ENCODE measurements at places on chromosomes 16 and 17.

DNA sequence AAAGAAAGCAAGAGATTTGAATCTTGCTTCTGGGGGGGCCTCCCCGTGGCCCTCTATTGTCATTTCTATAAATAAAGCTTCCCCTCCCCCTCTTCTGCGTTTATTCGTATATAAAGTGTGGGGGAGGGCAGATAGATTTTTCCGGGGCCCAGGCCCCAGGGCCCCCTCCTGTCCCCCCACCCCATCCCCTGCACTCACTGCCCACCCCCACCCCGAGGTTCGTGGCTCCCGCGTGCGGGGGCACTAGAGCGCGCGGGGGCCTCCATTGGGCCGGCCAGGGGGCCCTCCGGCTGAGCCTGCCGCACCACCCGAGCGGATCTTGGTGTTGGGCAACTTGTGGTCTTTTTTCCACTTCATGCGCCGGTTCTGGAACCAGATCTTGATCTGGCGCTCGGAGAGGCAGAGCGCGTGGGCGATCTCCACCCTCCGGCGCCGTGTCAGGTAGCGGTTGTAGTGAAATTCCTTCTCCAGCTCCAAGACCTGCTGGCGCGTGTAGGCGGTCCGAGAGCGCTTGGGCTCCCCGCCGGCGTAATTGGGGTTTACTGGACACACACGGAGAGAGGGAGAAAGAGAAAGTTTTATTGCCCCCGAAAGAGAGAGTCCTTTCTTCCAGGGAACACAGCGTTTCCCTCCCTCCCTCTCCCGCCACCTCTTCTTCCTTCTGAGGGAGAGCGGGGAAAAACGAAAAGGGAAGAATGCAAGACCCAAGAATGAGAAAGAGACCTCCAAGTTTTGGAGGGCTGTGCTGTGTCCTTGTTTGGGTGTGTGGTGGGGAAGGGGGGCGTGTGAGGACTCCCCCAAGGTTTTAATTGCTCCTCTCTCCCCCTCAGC is 1.5 kb downstream of the HOXB4 start:
- DNase-seq: no peak

DNA sequence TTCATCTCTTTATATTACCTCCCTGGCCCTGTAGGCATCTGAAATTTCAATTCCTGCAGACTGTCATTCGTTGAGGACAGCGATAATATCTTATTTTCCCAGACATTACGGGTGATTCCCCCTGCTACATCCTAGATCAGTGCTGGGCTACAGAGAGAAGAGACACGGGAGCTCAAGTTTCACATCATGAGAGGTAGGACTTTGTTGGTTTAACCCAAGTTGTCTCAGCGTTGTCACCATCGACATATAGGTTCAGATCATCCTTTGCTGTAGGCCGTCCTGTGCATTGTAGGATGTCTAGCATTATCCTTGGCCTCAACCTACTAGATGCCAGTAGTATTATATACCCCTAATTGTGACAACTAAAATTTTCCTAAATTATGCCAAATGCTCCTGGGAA is 19.3 kb downstream of the MT1X start:
- no peak for DNase-seq

DNA sequence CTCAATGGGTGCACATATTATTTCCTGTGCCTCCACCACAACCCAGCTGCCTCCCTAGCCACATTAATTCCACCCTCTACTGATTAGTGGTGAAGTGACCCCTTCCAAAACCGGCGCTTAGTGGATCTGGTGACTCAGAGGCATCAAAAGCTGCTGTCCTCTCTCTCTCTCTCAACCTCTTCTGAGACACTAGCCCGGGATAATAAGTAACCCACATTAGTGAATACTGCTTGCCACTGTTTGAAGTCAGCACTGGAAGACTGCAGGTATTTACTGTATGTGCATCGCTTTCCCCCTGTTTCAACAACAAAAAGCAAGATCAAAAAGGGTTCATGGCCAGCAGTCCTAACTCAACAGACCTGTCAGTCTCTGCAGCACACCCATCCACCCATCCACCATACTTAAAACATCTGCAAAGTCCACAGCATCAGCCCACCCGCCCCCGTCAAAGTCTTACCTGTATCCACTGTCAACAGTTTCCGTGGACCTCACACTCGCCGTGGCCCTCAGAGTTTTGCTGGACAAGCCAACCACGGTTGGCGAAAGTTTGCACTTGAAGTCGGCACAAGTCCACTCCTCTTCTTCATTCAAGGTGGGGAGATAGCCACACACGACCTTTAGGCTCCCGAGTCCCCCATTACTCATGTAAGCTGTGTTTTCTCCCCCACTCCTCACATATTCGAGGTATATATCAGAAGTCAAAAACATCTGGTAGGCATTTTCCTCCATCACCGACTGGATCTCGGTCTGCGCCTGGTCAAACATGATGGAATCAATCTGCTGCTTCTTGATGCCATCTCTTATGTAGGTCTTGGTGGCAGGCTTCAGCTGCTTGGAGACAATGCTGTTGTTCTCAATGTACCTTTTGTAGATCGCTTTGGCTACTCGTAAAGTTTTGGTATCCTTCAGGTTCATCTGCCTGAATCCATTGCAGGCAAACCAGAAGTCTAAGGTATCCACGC is 3.8 kb downstream of the AXIN2 start:
- peak; percentile 30 for DNase-seq

DNA sequence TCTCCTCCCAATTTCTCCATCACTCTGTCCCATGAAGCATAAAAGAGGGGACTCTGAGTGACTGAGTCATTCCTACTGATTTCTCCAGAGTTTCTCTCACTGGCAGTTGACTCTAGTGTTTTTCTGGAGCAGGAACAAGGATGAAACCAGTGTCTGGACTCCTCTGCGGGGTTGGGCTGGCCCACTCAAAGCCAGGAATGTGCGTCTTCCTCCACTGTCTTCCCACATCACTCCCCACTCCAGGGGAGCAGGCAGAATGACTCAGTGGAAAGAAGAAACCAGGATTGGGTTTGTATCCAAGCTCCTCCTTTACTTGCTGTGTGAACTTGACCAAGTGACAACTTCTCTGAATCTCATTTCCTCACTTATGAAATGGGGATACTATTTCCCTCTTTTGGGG is 497.5 kb upstream of the SALL1 start:
- no peak for DNase-seq

GRCh38 chr17:49437696-49438435 is 23.2 kb upstream of the PHB1 start:
- no peak for DNase-seq

- no peak for DNase-seq
Observed at GRCh38 chr17:17725011-17725751, 43.9 kb downstream of the RAI1 start.

DNA sequence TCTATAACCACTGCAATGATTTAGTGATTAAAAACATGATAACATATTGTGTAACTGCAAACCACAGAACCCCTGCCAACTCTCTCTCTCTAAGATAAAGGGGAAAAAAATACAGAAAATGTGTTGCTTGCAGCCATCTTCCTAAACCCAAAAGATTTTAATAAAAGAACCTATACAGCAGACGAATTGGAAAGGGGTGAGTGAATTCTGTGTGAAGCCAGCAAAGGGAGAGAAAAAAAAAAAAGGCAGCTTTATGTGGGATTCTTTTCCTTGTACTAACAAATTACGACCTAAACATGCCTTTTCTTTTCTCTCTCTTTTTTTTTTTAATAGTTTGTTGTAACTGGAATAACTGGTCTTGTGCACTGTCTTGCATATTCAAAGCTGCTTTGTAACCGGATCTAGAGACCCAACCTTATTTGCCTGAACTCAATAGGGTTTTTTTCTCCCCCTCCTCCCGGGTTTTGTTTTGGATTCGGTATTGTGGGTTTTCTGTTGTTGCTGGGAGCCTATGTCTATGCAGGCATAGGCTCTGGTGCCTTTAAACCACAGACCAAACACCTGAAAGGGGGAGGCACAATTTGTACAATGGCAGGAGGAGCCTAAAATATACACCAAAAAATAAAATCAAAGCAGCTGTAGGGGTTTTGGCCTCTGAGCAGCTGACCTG is 7.0 kb upstream of the ZFHX3 start:
- DNase-seq: no peak
